ENCODE measurements at places on chromosomes 3 and 15. TPM values are rescaled to one million over a fixed set of nuclear protein-coding genes. Genes with fewer than 3 reads are reported as not detected.

Gene ITPR1
- 66.5 TPM for total RNA-seq

Gene ZNF592
- total RNA-seq = 20.1 TPM

Gene DNAJB8
- not detected for total RNA-seq

Gene ACOX2
- total RNA-seq = 24.4 TPM

DNA sequence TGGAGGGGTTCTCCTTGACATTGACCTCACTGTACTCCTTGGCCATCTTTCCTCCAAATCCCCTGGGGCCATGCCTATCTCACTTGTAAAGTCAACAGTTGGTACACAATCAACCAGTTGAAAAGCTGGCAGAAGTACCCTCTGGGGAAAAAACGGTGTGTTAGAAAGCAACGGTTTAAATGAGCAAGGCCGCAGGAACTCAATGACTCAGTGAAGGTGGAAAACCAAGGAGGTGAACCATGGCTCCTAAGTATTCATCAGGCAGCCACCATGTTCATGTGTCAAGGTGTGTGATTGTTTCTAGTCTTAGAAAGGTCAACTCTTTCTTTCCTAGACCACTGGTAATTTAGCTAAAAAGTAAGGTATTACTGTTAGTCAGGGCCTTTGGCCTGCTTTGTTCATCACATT is 130.9 kb upstream of the SATB1 start:
- DNase-seq = no peak
- no peaks in the 10 kb centered on the region for H3K4me1 ChIP-seq
- H3K4me3 ChIP-seq = no peak overlapping the region
- no peak overlapping the region for H3K27ac ChIP-seq
- no peaks in the 10 kb centered on the region for H3K27me3 ChIP-seq
- H3K36me3 ChIP-seq = no peaks in the 10 kb centered on the region

DNA sequence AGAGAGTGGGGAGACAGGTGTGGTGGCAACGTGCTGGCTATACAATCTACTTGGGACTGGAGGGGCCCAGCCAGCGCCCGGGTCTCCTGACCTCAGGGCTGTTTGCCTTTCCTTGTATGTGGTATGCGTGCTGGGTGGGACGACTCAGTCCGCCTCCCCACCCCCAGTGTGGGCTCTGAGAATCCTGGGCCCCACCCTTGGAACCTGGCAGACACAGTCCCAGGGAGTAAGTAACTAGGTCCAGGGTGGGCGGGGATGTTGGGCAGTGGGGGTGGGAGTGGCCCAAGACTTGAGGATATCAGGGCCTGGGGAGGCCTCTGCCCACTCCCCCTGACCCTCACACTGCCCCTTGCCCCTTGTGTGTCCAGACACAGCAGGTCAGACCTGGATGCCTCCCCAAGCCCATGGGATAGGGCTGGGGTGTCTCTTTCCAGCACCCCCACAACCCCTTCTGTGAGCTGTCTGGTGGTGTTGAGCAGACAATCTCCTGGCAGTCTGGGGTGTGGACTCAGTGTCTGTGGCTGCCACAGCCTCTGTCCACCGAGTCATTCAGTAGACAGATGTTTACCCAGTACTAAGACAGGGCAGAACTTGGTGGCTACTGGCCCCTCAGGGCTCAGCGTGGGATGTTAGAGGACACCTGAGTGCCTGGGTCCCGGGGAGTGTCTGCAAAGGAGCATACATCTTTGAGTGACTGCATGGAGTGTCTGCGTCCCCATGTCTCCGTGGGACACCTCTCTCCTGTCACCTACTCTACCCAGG is 1.3 kb downstream of the CHST13 start:
- no peak for DNase-seq
- no peak overlapping the region for H3K4me3 ChIP-seq
- H3K27me3 ChIP-seq = peaks cover 12% of the 10 kb centered on the region
- no peak overlapping the region for H3K27ac ChIP-seq
- no peaks in the 10 kb centered on the region for H3K36me3 ChIP-seq

- peak overlapping the region; percentile 80 for H3K27ac ChIP-seq
- peak overlapping the region; percentile 88 for H3K4me3 ChIP-seq
- peak; percentile 53 for DNase-seq
- H3K27me3 ChIP-seq = no peaks in the 10 kb centered on the region
- H3K4me1 ChIP-seq = peaks cover 21% of the 10 kb centered on the region
Measured at GRCh38 chr3:57756528-57757401, 656 bp downstream of the SLMAP start.

DNA sequence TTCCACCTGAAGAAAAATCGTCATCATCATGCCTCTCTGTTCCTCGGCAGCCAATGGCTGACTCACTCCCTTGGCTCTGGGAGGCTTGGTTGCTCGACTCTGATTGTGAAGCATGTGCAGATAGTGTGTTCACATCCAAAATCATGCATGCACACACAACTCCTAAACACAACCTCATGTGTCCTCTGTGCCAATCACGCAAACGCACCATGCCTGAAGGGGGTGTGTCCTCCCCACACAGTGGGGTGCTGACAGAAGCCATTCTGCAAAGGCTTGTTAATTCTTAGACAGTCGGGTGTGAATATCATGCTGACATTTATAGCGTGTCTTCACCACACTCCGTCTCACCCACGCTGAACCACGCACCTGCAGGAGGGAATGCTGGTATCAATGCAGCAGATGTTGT is 11.4 kb upstream of the CCDC174 start:
- no peaks in the 10 kb centered on the region for H3K4me1 ChIP-seq
- H3K36me3 ChIP-seq = no peaks in the 10 kb centered on the region
- H3K27ac ChIP-seq = no peak overlapping the region
- no peak overlapping the region for H3K4me3 ChIP-seq
- DNase-seq = no peak
- peaks cover 3% of the 10 kb centered on the region for H3K27me3 ChIP-seq

DNA sequence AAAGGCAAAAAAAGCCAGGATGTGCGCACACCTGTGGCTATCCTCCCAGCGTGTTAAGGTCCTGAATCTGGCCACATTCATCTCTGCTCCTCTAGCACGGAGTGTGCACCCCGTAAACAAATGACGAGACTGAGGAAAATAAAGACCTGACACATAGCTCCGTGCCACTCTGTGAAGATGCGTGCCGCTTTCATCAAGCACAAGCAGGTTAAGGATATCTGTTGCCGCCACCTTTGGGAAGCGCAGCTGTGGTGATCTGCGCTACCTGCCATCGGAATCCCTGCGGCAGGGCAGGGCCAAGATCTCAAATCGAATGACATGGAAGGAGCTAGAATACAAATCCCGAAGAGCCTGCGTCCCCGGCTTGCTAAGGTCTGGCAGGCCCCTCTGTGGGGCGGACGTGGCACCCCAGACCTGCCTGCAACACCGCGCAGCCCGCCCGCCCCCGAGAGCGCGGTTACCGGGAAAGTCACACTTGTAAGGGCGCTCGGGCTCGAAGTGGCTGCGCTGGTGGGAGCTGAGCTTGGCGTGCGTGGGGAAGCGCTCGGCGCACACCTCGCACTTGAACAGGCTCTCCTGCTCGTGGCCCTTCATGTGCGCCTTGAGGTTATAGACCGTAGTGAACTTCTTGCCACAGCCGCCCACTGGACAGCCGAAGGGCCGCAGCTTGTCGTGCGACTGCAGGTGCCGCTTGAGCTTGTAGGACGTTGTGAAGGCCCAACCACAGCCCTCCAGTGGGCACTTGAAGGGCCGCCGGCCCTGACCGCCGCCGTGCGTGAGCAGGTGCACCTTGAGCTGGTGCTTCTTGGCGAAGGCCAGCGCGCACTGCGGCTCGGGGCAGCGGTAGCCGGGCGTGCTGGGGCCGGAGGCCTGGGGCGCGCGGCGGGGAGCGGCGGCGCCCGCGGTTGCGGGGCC is 936 bp downstream of the ZXDC start:
- peaks cover 18% of the 10 kb centered on the region for H3K4me1 ChIP-seq
- H3K36me3 ChIP-seq = peaks cover 13% of the 10 kb centered on the region
- no peaks in the 10 kb centered on the region for H3K27me3 ChIP-seq
- peak overlapping the region; percentile 66 for H3K4me3 ChIP-seq
- DNase-seq = peak; percentile 40

GRCh38 chr15:91348752-91349500 is 248.9 kb downstream of the SV2B start:
- H3K4me1 ChIP-seq = no peaks in the 10 kb centered on the region
- no peaks in the 10 kb centered on the region for H3K36me3 ChIP-seq
- H3K27ac ChIP-seq = no peak overlapping the region

GRCh38 chr3:128665362-128666021 is 14.9 kb upstream of the RPN1 start:
- H3K27me3 ChIP-seq = no peaks in the 10 kb centered on the region
- no peak overlapping the region for H3K27ac ChIP-seq
- H3K4me3 ChIP-seq = no peak overlapping the region
- H3K4me1 ChIP-seq = no peaks in the 10 kb centered on the region
- no peaks in the 10 kb centered on the region for H3K36me3 ChIP-seq
- peak; percentile 48 for DNase-seq

Measured in lung (tissue), 17 donors.